ENCODE measurements at places on chromosomes 7 and 10. TPM values are rescaled to one million over a fixed set of nuclear protein-coding genes. Genes with fewer than 3 reads are reported as not detected.

The SLC26A3 gene
- not detected for total RNA-seq

The TLL2 gene
- 0.12 TPM for total RNA-seq

The FAM131B gene
- 2.3 TPM for total RNA-seq

The LRRC61 gene
- total RNA-seq: 2.2 TPM

The CHAT gene
- not detected for total RNA-seq

The MRPS24 gene
- total RNA-seq: 99.5 TPM

The SPACDR gene
- total RNA-seq: 0.37 TPM

The GNGT1 gene
- not detected for total RNA-seq

The CALML3 gene
- not detected for total RNA-seq
